ENCODE measurements at places on chromosomes 5 and 9.

GRCh38 chr5:9194509-9194908 lies 351.4 kb downstream of the SEMA5A start:
- DNase-seq: no peak

DNA sequence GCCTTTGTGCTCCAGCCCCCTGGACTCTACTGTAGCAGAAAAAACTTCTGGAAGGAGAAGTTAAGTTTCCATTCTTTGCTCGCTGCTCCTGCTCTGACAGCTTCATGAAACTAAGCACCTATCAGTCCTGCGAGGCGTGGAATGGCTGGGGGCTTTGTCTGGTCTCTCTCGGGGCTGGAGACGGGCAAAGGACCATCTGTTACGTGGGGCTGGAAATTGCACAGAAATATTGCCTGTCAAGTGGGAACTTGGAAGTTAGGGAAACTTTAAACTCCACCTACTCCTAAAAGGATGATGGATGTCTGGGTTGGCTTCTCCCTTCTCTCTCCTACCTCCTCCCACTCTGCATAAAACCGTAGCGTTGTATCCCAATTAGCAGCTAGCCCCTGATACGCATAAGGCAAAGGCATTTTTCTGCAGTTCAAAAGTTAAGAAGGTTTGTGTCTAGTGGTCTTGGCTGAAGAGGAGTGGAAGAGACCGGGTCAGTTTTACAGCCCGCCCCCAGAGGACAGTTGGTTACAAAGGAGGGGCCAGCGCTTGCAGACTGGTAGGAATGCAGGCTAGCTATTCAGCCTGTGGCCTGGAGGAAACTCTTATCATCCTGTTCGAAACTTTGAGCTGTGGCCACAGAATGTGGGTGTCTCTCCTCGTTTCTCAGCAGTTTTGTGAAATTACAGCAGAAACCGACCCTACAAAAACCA lies 1.3 kb downstream of the FBXL7 start:
- DNase-seq: no peak

GRCh38 chr5:158822099-158822498 lies 277.6 kb downstream of the EBF1 start:
- DNase-seq: no peak

DNA sequence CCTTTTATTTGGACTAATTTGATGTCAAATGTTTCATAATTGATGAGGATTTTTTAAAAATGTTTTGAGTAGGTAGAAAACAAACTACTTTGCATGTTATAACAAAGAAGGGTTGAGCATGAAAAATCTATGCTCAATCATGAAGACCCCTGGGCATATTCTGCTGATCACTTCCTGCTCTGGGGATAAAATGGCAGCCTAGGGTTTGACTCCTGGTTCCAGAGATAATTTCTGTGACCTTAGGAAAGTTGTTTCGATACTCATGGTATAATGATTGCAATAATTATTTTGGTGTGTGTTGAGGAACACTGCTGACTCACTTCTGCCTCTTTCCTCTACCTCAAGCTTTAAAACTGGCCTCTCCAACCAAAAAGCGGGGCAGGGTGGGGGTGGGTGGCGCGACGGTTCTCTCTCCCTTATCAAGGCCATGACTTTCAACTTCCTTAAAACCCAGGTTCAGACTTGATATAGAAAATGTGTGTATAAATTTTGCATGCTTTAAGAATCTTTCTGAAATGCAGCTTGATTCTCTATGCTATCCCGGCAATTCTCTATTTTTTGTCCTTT lies 6.0 kb upstream of the PIP5K1B start:
- no peak for DNase-seq

GRCh38 chr5:113325054-113325453 lies 109.7 kb downstream of the TSSK1B start:
- no peak for DNase-seq

DNA sequence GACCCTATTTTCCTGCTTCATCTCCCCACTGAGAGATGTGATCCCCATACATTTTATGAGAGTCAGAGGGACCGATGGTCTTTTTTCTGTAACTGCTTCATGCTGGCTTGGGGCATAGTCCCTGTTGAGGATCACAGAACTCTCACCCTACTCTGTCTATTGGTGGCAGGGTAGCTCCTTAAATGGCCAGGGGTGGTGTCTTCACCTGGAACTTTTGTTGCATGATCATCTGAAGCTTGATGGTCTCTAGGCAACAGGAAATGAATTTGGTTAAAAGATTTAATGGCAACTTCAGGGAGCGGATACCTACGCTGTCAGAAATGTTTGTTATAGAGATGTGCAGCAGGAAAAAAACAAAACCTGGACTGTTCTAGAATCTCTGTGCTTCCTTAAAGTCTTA lies 87.0 kb upstream of the GLIS3 start:
- DNase-seq: no peak

- DNase-seq: peak; percentile 47
Measured at GRCh38 chr9:89483592-89484474, 14.1 kb downstream of the SEMA4D start.

All from stimulated activated CD8-positive, alpha-beta memory T cell treated with anti-CD3 and anti-CD28 coated beads, Interleukin-4, amount 100 ng/mL, for 4 hours (primary cell).